Gastroesophageal sphincter (tissue), 4 donors: ENCODE measurements at places on chromosomes 7 and 10. TPM values are rescaled to one million over a fixed set of nuclear protein-coding genes. Genes with fewer than 3 reads are reported as not detected.

Gene NPY
- 19.2 TPM for total RNA-seq

Gene NUP205
- total RNA-seq, result 33.4 TPM

Gene TACR2
- 37.1 TPM for total RNA-seq

Gene TRIL
- 6.6 TPM for total RNA-seq

- H3K27me3 ChIP-seq, result no peaks in the 10 kb centered on the region
- no peak overlapping the region for H3K4me3 ChIP-seq
- no peak for ATAC-seq
- peaks cover 24% of the 10 kb centered on the region for H3K4me1 ChIP-seq
- peak overlapping the region; percentile 88 for H3K27ac ChIP-seq
Measured at GRCh38 chr10:73967022-73967429, 30.9 kb upstream of the VCL start.

DNA sequence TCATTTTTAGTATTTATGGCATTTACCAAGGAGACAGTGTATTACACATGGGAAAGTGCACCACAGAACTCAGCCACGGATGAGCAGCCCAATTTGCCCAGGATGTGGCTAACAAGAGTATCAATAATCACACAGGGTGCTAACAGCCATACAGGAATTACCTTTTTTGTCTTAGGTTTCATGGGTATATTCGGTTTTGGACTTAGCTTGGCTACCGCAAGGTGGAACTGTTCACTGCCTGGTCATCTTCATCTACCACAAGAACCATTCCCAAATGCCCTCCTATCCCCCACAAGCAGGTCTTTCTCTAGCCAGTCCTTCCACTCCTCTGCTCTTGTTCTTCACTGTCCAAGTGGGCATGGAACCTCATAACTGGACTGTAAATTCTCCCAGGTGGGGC lies 6.0 kb downstream of the PDLIM1 start:
- no peak overlapping the region for H3K27ac ChIP-seq
- no peak for ATAC-seq
- H3K36me3 ChIP-seq, result no peaks in the 10 kb centered on the region
- no peak overlapping the region for H3K4me3 ChIP-seq

GRCh38 chr10:90862908-90863514 lies 5.2 kb upstream of the HTR7 start:
- no peak overlapping the region for H3K4me3 ChIP-seq
- H3K27me3 ChIP-seq, result peaks cover 30% of the 10 kb centered on the region
- no peaks in the 10 kb centered on the region for H3K36me3 ChIP-seq

- ATAC-seq, result no peak
- H3K4me3 ChIP-seq, result no peak overlapping the region
- H3K27me3 ChIP-seq, result peaks cover 77% of the 10 kb centered on the region
Measured at GRCh38 chr7:26543340-26543739, 251.7 kb downstream of the SNX10 start.

DNA sequence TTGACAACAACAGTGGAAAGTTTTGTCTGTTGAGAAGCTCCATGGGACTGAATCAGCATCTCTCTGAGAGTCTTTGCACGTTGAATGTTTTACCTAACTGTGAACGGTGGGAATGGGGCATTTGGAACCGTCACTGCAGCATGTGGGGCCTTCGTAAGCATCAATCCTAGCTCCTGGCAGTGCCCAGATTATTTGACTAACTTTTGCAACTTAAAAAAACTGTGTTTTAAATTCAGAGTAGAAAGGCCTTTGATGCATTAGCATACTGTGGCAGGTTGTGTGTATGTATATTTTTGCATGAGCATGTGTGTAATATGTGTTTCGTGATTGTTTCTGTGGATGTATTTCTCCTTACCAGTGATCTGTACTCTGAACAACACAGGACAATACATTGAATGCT lies 194.5 kb downstream of the TCF7L2 start:
- H3K36me3 ChIP-seq, result no peaks in the 10 kb centered on the region
- no peak overlapping the region for H3K27ac ChIP-seq
- ATAC-seq, result no peak
- no peak overlapping the region for H3K4me3 ChIP-seq

GRCh38 chr7:70571961-70572360 lies 560.0 kb upstream of the GALNT17 start:
- H3K4me3 ChIP-seq, result no peak overlapping the region
- H3K27ac ChIP-seq, result no peak overlapping the region
- H3K4me1 ChIP-seq, result no peaks in the 10 kb centered on the region
- no peaks in the 10 kb centered on the region for H3K27me3 ChIP-seq

GRCh38 chr10:50615658-50616057 lies 8.1 kb downstream of the SGMS1 start:
- no peak overlapping the region for H3K27ac ChIP-seq
- no peaks in the 10 kb centered on the region for H3K36me3 ChIP-seq
- H3K4me3 ChIP-seq, result no peak overlapping the region
- no peak for ATAC-seq

- no peaks in the 10 kb centered on the region for H3K4me1 ChIP-seq
- ATAC-seq, result no peak
- H3K27me3 ChIP-seq, result no peaks in the 10 kb centered on the region
- H3K36me3 ChIP-seq, result no peaks in the 10 kb centered on the region
- no peak overlapping the region for H3K27ac ChIP-seq
Measured at GRCh38 chr10:83190614-83191013, 948.7 kb upstream of the GHITM start.

GRCh38 chr10:125080296-125080695 lies 80.1 kb downstream of the CTBP2 start:
- no peaks in the 10 kb centered on the region for H3K36me3 ChIP-seq
- no peak for ATAC-seq
- peaks cover 80% of the 10 kb centered on the region for H3K4me1 ChIP-seq
- no peaks in the 10 kb centered on the region for H3K27me3 ChIP-seq

DNA sequence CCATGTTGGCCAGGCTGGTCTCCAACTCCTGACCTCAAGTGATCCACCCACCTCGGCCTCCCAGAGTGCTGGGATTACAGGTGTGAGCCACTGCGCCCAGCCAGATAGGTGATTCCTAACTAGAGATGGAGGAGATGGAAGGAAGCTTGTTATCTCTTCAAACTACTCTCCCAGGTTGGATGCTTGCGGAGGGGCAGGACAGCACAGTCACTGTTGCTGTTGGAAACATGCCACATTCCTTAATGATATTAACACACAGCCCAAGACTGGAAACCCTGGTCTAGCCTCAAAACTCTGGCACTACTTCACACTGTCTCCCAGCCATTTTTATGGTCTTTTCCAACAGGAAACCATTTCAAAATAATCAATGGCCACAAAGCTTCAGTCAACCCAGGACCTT lies 468.8 kb upstream of the NRP1 start:
- H3K4me3 ChIP-seq, result no peak overlapping the region
- no peak for ATAC-seq
- H3K4me1 ChIP-seq, result no peaks in the 10 kb centered on the region
- H3K27me3 ChIP-seq, result no peaks in the 10 kb centered on the region
- no peak overlapping the region for H3K27ac ChIP-seq

DNA sequence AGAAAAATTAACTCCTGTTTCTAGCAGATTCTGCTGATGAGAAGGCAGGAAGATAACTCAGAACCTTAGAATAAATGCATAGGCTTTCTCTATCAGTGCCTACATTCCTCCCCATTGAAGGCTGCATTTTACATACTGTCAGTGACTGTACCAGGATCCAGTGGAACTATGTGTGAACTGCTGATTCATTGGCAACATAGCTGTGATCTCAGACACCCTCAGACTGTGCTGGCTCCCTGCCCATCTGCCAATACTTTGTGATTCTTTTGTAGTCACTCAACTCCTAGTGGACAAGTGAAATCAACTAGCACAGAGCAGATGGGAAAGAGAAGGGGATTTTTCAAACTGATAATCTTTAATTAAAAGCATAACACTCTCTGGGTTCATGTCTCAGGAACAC lies 375.8 kb downstream of the MDFIC start:
- no peak overlapping the region for H3K27ac ChIP-seq
- H3K27me3 ChIP-seq, result no peaks in the 10 kb centered on the region
- no peaks in the 10 kb centered on the region for H3K36me3 ChIP-seq
- no peak overlapping the region for H3K4me3 ChIP-seq
- no peaks in the 10 kb centered on the region for H3K4me1 ChIP-seq

- H3K4me1 ChIP-seq, result no peaks in the 10 kb centered on the region
- H3K36me3 ChIP-seq, result no peaks in the 10 kb centered on the region
- no peak overlapping the region for H3K27ac ChIP-seq
- H3K4me3 ChIP-seq, result no peak overlapping the region
- H3K27me3 ChIP-seq, result no peaks in the 10 kb centered on the region
Measured at GRCh38 chr7:133344275-133344674, 91.4 kb downstream of the EXOC4 start.

DNA sequence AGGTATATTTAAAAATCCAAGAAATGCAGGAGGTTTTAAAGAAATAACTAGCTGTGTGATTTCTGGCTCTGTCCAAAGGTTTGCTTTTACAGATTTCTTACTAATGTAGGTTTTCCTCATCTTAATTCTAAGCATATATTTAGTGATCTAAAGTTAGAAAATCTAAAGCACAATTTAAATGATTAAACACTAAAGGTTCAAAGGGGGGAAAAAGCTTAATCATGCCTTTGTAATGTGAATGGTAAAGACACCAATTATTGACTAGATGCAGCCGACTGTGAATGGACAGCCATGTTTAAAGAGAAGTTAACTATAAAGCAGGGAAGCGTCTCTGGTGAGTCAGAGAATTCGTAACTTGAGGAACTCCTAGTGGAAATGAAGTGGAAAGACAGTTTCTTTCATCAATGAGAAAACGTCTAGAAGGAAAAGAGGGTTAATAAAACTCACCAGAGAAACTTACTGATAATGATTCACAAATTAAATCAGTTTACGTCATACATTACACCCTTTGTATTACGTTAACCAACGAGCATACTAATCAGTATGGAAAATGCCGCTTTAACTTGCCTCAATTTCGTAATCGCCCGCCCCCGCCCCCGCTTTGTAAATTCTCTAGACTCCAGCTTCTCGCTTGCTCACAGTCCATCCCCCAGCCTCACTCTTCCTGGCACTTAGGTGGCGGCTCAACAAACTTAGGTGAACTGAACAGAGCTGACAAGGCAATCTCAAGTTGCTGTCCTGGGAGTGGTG lies 1.1 kb upstream of the HBP1 start:
- peaks cover 6% of the 10 kb centered on the region for H3K36me3 ChIP-seq
- no peaks in the 10 kb centered on the region for H3K27me3 ChIP-seq
- H3K4me3 ChIP-seq, result peak overlapping the region; percentile 43
- H3K27ac ChIP-seq, result peak overlapping the region; percentile 99
- peak; percentile 2 for ATAC-seq
- peaks cover 35% of the 10 kb centered on the region for H3K4me1 ChIP-seq
